Smooth muscle cell of the pulmonary artery (primary cell): ENCODE measurements at places on chromosomes 6 and 20. TPM values are rescaled to one million over a fixed set of nuclear protein-coding genes. Genes with fewer than 3 reads are reported as not detected.

PLA2G7 gene
- total RNA-seq, result not detected in 2 replicates

LHFPL5 gene
- total RNA-seq, result not detected in 2 replicates

FAM217B gene
- total RNA-seq, result 3.5 and 3.7 TPM in 2 replicates

TP53RK gene
- 10.9 and 11.8 TPM in 2 replicates for total RNA-seq

PTGIS gene
- 121 and 154 TPM in 2 replicates for total RNA-seq

ANKEF1 gene
- total RNA-seq, result 2.2 and 2.5 TPM in 2 replicates

PSMB8 gene
- total RNA-seq, result 33.5 and 35.4 TPM in 2 replicates

MAS1 gene
- total RNA-seq, result under 0.01 and 0.20 TPM in 2 replicates

B4GALT5 gene
- 19.1 and 34.2 TPM in 2 replicates for total RNA-seq

OPRM1 gene
- not detected in 2 replicates for total RNA-seq

SLC13A3 gene
- 2.2 and 2.5 TPM in 2 replicates for total RNA-seq

NRN1 gene
- 0.39 and 16.3 TPM in 2 replicates for total RNA-seq

ADTRP gene
- total RNA-seq, result 2.0 and 9.0 TPM in 2 replicates

RNF8 gene
- total RNA-seq, result 15.0 and 15.9 TPM in 2 replicates

TCFL5 gene
- total RNA-seq, result 17.0 and 19.5 TPM in 2 replicates

METTL24 gene
- total RNA-seq, result 0.26 and 0.52 TPM in 2 replicates

DNAAF9 gene
- total RNA-seq, result 18.9 and 24.7 TPM in 2 replicates

RAET1E gene
- 0.17 and 0.26 TPM in 2 replicates for total RNA-seq

LTB gene
- total RNA-seq, result not detected in 2 replicates

ZCCHC3 gene
- 10.0 and 13.7 TPM in 2 replicates for total RNA-seq

BIRC7 gene
- 0.07 TPM in 2 replicates for total RNA-seq

RALGAPB gene
- 32.9 and 33.8 TPM in 2 replicates for total RNA-seq

TCF15 gene
- total RNA-seq, result not detected in 2 replicates

CCDC167 gene
- 10.2 and 10.8 TPM in 2 replicates for total RNA-seq

PGC gene
- total RNA-seq, result not detected in 2 replicates

BEND6 gene
- total RNA-seq, result 12.4 and 12.8 TPM in 2 replicates

ZKSCAN3 gene
- 6.9 and 8.3 TPM in 2 replicates for total RNA-seq

AIF1 gene
- total RNA-seq, result not detected in 2 replicates

KCNK15 gene
- total RNA-seq, result 4.8 and 15.8 TPM in 2 replicates

PRR18 gene
- total RNA-seq, result not detected in 2 replicates

C4A gene
- total RNA-seq, result 9.4 and 12.3 TPM in 2 replicates

RBBP8NL gene
- not detected in 2 replicates for total RNA-seq

CNR1 gene
- 0.07 and 0.52 TPM in 2 replicates for total RNA-seq

SPATA2 gene
- 2.8 and 3.6 TPM in 2 replicates for total RNA-seq

CST7 gene
- total RNA-seq, result not detected in 2 replicates

EYS gene
- total RNA-seq, result under 0.01 and 0.13 TPM in 2 replicates

DEFB115 gene
- not detected in 2 replicates for total RNA-seq

MUC22 gene
- total RNA-seq, result not detected in 2 replicates

BCLAF1 gene
- total RNA-seq, result 70.7 and 78.7 TPM in 2 replicates

THBD gene
- 21.1 and 52.5 TPM in 2 replicates for total RNA-seq

SIGLEC1 gene
- total RNA-seq, result not detected in 2 replicates

SCRT2 gene
- total RNA-seq, result not detected in 2 replicates

NCOA5 gene
- total RNA-seq, result 9.3 and 9.6 TPM in 2 replicates

NRM gene
- total RNA-seq, result 2.6 and 3.3 TPM in 2 replicates

SPTLC3 gene
- total RNA-seq, result 3.8 and 3.9 TPM in 2 replicates

PPIL6 gene
- 3.3 and 5.0 TPM in 2 replicates for total RNA-seq

HMGCLL1 gene
- 0.07 TPM in 1 of 2 replicates, not detected in the other for total RNA-seq

ZDHHC14 gene
- 3.7 and 6.0 TPM in 2 replicates for total RNA-seq

B3GALT4 gene
- total RNA-seq, result 4.9 and 7.6 TPM in 2 replicates

LY6G6C gene
- total RNA-seq, result not detected in 2 replicates

RNF5 gene
- total RNA-seq, result 20.5 and 26.7 TPM in 2 replicates
